NT2/D1 (cell line): ENCODE measurements at places on chromosomes 16 and 17.

DNA sequence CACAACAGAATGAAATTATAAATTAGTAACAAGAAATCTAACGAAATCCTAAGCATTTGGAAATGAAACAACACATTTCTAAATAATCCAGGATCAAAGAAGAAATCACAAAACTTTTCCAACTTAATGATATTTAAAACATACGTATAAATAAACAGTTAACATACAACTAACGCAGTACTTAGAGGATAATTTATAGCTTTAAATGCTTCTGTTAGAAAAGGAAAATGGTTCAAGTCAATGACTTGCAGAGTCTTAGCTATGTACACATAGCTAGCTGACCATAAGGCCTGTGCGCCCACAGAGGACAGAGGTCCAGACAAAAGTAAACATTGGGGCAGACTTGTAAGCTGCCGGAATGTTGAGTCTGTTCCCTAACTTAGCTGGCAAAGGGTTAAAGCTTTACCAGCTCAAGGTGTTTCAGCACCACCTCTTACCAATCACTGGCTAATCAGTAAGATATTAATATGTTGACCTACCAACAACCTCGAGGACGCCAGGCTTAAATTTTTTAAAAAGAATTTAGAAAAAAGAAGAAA, 84.6 kb downstream of the PARN start:
- no peak for DNase-seq

DNA sequence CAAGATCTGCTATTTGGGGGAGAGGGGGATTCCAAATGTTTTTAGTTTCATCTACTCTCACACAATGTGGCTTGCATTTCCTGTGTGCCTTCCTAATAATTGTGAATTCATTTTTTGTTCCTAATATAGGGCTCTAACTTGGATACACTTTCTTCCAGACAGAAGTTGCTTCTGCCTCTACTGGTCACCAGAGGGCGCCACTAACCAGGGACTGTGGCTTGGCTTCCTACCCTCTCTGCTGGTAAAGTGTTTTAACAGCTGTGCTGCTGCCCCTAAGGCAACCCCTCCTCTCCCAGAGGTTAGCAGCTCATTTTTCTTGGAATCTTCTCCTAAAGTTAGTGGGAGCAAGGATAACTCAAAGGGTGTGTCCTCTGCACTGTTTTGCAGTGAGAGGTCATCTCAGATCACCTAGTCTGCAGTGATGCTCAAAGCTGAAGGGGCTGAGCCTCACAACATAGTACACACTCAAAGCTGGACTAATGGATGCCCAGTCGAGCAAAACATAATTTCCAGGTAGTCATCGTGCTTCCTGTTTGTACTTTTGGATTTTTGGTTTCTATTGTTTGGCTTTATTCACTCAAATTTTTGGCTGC, 5.0 kb upstream of the PRSS54 start:
- DNase-seq = peak; percentile 59

GRCh38 chr16:85148931-85149330, 36.7 kb upstream of the CIBAR2 start:
- DNase-seq = no peak

- no peak for DNase-seq
Observed at GRCh38 chr17:60065136-60065535, 13.6 kb downstream of the HEATR6 start.

GRCh38 chr17:9872852-9873251, 32.2 kb downstream of the RCVRN start:
- no peak for DNase-seq

DNA sequence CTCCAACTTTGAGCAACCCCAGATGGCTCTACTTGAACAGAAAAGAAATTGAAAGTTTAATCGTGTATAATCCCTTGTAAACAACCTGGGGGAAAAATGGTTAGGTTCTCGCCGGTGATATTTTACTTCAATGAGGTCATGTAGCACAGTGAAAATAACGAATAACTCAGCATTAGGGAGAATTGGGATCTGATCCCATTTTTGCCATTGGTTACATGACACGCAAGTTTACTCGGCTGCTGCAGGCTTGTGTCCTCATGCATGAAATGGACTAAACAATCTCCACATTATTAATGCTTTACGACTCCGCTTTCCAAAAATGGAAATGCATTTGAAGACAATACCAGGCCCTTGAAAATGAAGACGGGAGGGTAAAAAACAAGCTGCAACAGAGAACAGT, 45.5 kb upstream of the LRRC37A3 start:
- DNase-seq = no peak

DNA sequence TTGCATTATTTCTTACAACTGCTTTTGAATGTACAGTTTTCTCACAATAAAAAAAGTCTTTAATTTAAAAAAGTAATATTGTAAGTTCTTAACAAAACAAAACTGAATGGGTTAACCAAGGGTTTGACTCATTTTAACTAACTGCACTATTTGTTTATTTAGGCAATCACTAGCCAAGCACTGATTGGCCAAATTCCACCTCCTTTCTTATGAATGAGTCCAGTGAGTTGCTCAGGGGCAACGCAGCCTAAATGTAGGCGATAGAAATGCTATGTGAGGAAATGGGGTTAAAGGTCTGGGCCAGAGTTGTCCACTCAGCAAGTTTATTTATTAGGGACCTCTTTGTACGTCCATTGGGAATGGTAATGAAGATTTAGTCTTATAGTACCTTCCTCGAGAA, 89.6 kb upstream of the MAF start:
- no peak for DNase-seq

GRCh38 chr17:12164085-12164484, 143.4 kb downstream of the MAP2K4 start:
- no peak for DNase-seq

DNA sequence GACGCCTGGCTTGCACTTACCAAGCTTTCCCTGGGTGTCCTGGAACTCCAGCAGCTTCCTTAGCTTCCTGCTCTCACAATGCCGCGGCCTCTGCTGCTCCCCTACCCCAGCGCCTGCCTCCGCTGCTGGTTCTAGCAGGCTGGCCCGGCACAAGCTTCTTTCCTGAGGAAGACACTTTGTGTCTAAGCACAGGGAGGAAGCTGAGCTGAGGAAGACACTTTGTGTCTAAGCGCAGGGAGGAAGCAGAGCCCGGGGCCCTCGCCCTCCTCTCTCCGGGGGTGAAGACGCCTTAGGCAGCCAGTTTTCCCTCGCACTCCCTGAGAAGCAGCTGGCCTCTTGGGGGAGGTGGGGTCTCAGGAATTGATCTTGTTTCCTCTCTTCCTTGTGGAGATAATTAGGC, 64.9 kb downstream of the PLD6 start:
- DNase-seq = no peak

DNA sequence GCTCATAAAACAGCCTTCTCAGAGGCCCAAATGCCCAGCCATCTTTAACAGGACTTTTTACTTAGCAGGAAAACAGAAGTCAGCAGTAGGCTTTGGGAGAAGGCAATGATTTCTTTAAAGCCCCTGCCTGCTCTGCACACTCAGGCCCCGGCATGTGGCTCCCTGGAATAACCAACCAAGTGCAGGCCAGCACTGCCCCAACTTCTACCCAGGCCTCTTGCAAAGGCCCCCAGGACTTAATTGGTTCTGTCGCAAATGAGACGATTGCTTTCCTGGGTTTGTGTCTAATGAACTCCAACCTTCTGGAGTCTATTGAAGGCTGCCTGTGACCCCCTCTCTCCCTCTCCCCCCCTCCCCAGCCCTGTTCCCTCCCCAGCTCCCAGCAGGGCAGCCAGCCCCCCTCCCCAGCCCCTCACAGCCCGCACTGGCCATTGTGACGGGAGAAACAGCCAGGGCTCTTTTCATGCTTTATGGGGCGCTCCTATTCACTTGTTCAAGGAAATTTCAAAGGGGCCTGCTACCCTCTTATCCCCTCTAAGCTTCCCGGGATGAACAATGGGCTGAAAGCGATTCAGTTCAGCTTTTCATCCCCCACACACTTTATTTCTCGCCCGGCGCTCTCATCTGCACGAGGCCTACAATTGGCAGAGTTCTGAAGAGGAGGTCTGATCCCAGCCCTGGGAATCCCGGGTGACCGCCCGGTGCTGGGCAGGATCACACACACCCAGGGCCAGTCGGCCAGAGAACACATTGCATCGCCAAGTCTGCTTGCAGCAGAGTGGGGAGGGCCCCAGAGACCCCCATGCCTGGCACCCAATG, 15.5 kb downstream of the AXIN2 start:
- no peak for DNase-seq

DNA sequence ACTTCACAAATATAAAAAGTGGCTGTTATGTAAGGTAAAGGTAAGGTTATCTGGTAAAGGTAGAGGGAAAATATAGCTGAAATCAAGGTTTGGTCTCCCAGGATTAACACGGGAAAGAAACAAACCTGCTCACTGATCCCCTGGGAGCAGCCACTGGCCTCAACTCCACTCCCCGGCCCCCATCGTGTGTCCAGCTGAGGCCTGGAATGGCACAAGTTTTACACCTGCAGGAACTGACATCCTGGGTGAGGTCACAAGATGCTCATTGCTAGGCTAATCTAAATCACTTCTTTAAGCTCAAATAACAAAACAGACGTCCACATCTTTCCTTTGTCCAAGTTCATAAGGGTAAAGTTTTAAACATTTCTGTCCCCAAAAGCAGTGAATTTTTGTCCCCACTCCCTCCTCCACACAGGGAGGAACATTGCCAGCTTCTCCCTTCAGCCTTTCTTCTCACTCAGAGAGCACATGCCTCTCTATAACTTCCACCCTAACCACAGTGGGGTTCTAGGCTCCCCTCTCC, 46.3 kb downstream of the ERN1 start:
- no peak for DNase-seq

DNA sequence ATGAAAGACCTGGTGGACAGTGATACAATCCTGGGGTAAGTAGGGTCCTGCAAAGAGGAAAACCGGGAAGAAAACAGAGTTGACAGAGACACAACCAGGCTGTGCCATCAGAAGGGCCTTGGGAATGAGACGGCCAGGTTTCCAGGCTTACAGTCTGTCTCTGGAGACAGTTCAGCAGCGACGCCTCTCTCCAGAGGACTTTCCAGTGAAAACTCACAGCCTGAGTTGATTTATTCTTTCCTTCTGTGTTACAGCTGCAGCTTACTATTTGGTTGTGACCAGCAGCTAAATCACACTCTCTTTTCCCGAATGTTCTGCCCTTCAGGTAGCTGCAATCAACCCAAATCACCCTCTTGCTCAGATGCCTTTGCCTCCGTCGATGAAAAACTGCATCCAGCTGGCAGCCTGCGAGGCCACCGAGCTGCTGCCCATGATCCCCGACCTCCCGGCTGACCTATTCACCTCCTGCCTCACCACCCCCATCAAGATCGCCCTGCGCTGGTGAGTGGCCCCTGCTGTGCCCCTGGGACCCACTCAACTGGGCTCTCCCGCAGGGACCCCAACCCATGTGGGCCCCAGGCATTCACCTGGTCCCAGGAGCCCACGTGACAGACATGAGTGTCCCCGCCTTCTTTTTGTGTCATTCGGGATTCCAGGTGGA, 209.2 kb downstream of the RPTOR start:
- no peak for DNase-seq

DNA sequence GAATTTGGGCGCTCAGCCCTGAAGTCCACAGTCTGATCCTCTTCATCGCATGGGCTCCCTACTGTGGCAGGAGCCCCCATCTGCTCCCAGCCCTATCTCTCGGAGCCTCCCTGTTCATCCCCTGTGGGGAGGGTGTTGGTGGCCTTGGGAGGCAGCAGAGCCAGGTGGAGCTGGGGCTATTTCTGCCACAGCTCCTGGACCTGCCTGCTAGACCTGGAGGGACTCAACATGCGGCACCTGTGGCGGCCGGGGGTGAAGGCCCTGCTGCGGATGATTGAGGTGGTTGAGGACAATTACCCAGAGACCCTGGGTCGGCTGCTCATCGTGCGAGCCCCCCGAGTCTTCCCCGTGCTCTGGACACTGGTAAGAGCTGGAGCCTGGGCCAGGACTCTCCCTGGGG, 30.5 kb downstream of the NAGPA start:
- DNase-seq = no peak

DNA sequence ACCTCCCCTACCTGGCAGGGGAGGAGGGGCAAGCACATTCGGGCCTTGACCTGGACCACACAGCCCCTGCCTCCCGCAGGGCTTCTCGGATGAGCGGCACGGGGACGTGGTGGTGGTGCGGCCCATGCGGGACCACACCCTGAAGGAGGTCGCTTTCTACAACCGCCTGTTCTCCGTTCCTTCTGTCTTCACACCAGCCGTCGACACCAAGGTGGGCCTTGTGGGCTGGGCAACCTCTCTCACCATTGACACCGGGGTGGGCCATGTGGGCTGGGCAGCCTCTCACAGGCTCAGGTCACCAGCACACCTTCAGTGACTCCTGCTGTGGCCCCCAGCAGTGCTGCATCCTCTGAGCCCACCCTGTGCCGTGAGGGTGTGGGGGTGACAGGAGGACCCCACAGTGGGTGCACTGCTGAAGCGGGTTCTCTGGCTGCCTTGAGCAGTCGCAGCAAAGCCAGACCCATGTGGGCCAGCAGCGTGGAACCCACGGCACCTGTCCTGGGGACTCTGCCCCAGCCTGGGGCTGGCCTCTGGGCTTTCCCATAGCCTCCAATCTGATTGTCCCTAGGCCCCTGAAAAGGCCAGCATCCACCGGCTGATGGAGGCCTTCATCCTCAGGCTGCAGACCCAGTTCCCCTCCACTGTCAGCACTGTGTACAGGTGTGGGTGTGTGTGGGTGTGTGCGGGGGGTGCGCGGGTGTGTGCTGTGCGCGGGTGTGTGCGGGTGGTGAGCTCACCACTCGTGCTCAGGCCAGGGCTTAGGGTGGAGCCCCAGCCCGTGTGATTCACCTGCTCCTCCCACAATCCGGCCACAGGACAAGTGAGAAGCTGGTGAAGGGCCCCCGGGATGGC, 7.5 kb downstream of the CTU2 start:
- no peak for DNase-seq

DNA sequence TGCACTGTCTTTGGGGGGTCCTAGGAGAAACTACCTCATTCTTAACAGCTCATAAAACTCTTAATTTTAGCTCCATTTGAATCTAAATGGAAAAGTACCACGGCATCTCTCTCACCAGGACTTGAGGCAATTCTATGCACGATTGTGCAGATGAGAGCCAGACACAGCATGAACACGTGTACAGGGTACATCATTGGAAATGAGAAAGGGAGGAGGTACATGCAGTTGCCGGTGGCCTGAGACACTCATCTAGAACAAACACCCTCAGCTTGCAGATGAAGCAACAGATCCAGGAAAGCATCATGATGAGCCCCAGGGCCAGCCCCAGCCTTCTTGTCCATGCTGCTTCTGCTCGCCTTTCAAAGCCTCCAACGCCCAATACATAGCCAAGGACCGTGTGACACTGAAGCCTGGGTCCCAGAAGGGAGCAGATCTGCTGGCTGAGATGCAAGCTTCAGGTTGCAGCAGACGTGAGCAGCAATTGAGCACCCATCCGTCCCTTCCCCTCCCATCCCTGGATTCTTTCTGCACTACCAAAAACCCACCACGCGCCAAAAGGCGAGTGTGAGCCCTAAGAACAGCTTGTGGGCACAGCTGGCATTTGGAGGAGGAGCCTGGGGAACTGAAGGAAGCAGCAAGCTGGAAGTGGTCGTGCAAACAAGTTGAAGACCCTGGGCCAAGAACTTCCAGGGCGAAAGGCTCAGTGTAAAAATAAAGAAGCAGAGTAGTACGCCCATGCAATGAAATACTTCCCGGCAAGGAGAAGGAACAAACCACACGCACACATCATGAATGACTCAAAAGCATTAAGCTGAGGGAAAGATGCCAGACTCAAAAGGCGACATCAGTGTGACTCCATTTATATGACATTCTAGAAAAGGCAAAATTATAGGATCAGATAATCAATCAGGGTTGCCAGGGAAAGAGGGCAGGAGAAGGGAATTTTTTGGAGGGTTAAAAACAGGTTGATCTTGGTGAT, 7.3 kb upstream of the RCVRN start:
- no peak for DNase-seq

GRCh38 chr17:41446806-41447205, 6.0 kb upstream of the KRT38 start:
- no peak for DNase-seq

GRCh38 chr17:7462474-7463371, 16.7 kb downstream of the ZBTB4 start:
- no peak for DNase-seq
